Left lung (tissue), 14 donors: ENCODE measurements at places on chromosomes 16 and 17. TPM values are rescaled to one million over a fixed set of nuclear protein-coding genes. Genes with fewer than 3 reads are reported as not detected.

The HSD17B1 gene
- total RNA-seq: 1.2 TPM

- no peaks in the 10 kb centered on the region for H3K36me3 ChIP-seq
- no peak for DNase-seq
- H3K4me3 ChIP-seq: no peak overlapping the region
- H3K27me3 ChIP-seq: peaks cover 10% of the 10 kb centered on the region
- no peak overlapping the region for H3K27ac ChIP-seq
Observed at GRCh38 chr16:87815567-87815966, 49.8 kb upstream of the KLHDC4 start.

DNA sequence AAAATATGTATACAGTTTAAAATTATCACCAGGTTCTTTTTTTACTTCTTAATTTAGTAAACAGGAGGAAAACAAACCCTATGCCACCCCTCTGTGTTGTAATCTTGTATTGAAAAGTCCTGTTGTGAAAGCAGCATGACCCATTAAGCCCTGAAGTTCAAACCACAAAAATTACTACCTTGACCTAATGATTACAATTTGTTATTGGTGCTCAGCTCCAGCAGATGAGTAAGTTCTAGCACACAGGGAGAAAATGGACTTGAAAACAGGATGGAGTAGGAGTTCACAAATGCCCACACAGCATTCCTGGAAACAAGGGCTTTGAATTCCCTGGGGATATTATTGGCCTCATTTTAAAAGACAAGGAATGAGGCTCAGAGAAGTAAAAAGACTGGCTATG, 505.8 kb upstream of the ERCC4 start:
- H3K4me3 ChIP-seq: no peak overlapping the region
- no peaks in the 10 kb centered on the region for H3K27me3 ChIP-seq
- H3K4me1 ChIP-seq: no peaks in the 10 kb centered on the region
- no peak overlapping the region for H3K27ac ChIP-seq
- DNase-seq: no peak

GRCh38 chr17:48139944-48140343, 32.4 kb downstream of the SNX11 start:
- peaks cover 15% of the 10 kb centered on the region for H3K27me3 ChIP-seq
- H3K4me1 ChIP-seq: no peaks in the 10 kb centered on the region
- H3K27ac ChIP-seq: peak overlapping the region; percentile 13
- no peak overlapping the region for H3K4me3 ChIP-seq
- DNase-seq: no peak
- H3K36me3 ChIP-seq: no peaks in the 10 kb centered on the region

DNA sequence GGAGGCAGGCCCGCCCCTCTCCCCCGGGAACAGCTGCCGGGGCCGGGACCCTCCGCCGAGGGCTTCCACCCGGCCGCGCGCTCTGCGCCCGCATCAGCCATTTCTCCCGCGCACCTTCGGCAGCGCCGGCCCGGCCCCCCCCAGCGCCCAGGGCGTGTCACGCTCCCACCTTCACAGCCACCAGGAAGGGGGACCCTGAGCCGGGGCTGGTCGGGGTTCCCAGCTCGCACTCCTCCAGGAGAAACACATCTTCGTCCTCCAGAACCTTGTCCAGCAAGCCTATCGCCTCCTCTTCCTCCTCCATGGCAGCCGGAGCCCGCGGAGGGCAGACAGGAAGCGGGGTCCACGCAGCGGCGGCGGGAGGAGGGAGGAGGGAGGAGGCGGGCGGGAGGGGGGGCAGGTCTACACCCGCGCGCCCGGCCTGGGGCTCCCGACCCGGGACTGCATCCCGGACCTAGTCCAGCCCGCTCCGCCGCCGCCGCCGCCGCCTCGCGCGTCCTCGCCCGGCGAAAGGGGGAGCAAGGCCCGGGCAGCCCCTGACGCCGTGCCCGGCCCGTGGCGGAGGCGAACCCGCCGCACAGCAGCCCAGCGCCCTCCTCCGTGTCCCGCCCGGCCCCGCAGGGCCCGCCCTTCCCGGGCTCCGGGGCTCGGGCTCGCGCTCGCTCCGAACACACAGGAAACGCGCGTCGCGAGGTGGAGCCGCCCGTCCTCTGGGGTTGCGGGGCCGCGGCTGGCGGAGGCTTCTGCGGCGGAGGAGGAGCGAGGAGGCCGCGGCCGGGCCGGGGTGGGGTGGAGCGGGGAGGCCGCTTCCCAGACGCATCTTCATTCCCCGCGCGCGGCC, 70.8 kb downstream of the ABR start:
- no peaks in the 10 kb centered on the region for H3K27me3 ChIP-seq
- DNase-seq: peak; percentile 42
- peaks cover 13% of the 10 kb centered on the region for H3K36me3 ChIP-seq
- peaks cover 73% of the 10 kb centered on the region for H3K4me1 ChIP-seq
